ENCODE measurements at places on chromosomes 11 and 22.

DNA sequence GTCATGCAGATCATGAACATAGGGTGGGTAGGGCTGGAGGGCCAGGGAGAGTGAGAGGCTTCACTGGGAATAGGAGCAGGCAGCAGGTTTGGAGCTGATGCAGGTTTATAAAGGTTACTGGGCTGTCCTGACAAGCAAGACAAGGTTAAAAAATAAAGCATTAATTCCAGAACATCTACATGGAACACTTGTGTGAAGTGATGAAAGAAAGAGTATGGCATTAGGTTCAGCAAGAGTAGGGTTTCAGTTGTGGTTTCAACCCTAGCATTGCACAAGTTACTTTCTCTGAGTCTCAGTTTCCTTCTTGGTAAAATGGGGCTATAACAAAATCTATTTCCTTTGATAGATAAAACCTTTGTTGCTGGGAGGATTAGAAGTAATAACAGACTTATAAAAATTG, 114.6 kb upstream of the SESN3 start:
- no peak for DNase-seq

DNA sequence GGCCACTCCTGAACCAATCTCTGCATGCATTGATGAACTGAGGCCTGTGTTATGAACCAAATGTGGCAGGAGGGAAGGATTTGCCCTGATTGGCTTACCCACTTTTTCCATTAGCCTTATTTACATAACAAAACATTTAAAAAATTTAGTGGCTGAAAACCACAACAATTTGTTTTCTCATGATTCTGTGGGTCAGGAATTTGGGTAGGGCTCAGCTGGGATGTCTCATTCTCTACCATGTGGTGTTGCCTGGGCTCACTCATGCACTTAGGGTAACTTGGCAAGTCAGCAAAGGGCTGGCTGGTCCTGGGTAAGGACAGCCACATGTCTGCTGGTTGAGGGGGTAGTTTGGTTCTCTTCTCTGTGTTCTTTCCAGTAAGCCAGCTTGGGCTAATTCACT, 35.1 kb upstream of the CYP2R1 start:
- DNase-seq, result no peak

- DNase-seq, result no peak
These were observed 68.7 kb downstream of the NAV2 start for GRCh38 chr11:19781351-19781750.

DNA sequence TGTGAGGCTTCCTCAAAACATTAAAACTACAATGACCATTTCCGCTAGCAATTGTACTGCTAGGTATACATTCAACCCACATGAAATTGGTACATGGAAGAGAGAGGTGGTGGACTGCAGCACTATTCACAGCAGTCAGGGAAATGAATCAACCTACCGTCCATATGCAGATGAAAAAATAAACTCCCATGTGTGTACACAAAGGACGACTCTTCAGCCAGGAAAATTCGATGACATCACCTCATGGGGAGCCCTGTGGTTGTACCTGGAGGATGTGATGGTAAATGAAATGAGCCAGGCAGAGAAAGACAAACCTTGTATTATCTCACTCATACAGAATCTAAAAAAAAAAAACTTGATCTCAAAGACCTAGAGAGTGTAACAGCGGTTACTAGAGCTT, 23.3 kb downstream of the RFPL3 start:
- no peak for DNase-seq

GRCh38 chr11:6531267-6531752, 34.2 kb downstream of the DNHD1 start:
- DNase-seq, result no peak

DNA sequence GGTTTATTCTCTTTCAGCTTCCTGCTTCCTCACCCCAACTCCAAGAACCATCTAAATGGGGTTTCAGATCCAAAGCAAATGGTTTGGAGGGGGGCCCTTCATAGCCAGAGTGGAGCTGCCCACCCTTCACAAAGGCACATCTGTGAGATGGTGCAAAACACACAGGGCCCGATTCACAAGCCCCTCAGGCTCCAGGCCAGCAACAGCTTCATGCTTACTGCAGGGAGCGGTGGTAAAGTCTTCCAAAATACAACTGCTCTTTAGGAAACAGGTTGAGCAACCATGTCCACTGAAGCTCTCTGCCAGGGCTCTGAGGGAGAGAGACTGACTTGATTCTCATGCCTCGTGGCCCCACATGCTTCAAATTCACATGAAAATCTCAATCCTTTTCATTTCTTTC, 213.0 kb upstream of the NARS2 start:
- DNase-seq, result no peak

- no peak for DNase-seq
These were observed 138.4 kb upstream of the CADM1 start for GRCh38 chr11:115642660-115643059.

DNA sequence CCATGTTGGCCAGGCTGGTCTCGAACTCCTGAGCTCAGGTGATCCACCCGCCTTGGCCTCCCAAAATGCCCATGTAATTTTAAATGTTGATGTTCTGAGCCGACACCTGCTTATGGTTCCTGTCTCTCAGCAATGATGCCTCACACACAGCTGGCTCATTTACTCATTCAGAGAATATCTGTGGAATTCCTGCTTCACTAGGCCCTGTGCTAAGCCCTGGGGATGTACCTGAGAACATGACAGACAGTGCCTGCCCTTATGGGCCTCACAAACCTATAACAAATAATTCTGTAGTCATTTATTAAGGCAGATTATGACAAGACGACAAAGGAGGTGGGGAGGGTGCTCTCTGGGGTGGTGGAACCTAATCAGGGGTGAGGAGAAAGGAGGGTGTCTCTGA, 93.7 kb downstream of the PRR5L start:
- DNase-seq, result no peak

- no peak for DNase-seq
These were observed 133.2 kb downstream of the SLC17A6 start for GRCh38 chr11:22471385-22471784.

GRCh38 chr11:94452988-94453387, 40.7 kb downstream of the MRE11 start:
- no peak for DNase-seq

- DNase-seq, result no peak
These were observed 729 bp upstream of the CHKB start for GRCh38 chr22:50583294-50583861.

GRCh38 chr22:29359469-29359868, 28.9 kb downstream of the AP1B1 start:
- no peak for DNase-seq

- DNase-seq, result no peak
These were observed 3.0 kb upstream of the GP1BB start for GRCh38 chr22:19720150-19720827.

- no peak for DNase-seq
These were observed 9.9 kb downstream of the PISD start for GRCh38 chr22:31652088-31652487.

DNA sequence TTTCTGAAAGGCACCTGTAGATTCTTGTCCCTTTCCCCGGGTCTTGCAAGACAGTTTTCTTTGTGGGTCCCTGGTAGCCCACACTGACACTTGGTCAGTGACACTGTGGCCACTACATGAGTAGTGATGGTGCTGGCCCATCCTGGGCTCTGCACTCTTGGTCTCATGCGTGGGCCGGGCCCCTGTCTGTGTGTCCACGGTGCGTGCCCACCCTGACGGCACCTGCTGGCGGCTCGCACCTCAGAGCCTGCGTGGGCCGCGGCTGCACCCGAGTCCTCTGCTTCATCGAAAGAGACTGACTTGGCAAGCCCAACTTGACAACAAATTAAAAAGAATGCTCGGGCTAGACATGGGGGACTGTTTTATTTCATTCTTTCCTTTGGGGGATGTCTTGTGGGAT, 37.5 kb downstream of the ADAMTS15 start:
- no peak for DNase-seq

GRCh38 chr11:130055617-130056016, 14.1 kb upstream of the APLP2 start:
- DNase-seq, result no peak

DNA sequence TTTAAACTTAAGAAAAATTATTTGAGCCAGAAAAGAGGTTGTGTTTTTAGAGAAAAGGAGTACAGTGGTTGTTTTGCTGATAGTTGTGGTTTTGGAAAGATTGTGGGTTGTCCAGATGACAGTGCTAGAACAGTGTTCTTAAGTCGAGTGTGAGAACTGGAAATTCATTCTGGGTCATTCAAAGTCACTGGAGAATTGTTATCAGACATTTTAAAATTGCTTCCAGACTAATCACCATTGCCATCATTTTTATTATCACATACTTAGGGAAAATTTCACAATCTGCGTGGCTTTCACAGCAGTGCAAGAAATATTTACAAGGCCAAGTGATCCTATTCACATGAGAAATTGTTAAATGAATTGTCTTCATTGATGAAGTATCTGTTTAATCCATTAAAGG, 242.2 kb upstream of the DDI1 start:
- no peak for DNase-seq

DNA sequence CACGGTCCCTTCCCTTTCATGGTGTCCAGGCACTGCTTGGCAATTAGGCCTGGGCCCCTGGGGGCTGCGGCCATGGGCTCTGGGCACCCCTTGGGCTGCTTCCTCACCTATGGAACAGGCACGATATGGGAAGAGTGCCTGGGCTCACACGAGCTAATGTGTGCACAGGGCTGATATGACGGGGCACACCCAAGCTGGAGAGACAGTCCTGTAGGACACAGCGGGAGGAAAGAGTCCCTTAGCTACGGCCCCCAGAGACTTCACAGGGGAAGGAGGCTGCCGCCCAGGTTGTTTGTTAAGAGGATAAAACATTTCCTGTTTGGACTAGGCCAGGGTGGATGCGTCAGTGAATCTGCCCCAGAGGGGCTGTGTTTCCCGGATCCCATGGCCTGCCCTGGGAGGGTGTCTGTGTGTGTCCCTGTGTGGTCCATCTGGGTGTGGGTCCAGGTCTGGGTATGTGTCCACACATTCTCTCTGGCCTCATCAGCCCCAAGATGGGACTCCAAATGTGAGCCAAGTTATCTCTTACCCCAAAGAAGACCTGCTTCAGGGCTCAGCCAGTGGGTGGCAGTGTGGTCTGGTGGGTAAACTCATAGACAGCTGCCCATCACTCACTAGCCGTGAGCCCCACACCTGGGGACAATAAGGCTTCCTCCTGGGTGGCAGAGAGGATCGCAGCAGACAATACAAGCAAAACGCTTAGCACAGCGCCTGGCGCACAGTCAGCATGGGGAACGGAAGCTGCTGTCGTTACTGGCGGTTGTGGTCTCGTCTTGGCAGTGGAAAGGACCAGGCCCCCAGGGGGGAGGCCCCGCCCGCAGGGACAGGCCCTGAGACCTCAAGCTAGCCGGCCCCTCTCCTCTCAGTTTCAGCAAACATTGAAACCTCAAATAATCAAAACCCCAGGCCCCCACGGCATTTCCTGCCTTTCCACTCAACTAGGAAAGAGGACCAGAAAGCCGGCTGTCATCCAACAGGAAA, 3.2 kb upstream of the EMID1 start:
- DNase-seq, result no peak

DNA sequence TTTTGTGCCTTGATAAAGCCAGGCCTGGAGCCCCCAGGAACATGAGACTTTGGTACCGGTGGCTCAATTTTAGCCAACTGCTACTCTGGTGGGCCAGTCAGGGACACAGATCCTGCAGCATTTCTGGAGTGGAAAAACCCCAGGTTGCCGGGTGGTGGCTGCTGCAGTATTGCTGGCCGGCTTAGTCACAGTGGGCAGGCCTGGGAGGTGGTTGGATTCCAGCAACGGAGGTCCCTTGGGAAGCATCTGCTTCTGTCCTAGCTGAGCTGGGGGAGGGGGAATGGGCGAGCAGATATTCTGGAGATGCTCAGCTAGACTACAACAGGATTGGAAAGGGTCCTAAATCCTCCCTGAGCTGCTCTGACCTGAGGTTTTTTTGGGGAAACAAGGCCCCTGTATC, 31.6 kb upstream of the ACCSL start:
- no peak for DNase-seq
